COR-L47 (cell line): ENCODE measurements at places on chromosomes 6 and 20.

GRCh38 chr6:28443112-28443773 is at the start of gene ZSCAN23:
Gene ZSCAN23 (minus strand): TSS chr6:28443491. CDS start chr6:28436266, 7,225 bp downstream.
- peak; percentile 90 for DNase-seq

- DNase-seq: no peak
Observed at GRCh38 chr20:4160761-4161305, 145.5 kb upstream of the RNF24 start.

GRCh38 chr6:166850677-166851076 is 105.7 kb downstream of the RNASET2 start:
- no peak for DNase-seq

DNA sequence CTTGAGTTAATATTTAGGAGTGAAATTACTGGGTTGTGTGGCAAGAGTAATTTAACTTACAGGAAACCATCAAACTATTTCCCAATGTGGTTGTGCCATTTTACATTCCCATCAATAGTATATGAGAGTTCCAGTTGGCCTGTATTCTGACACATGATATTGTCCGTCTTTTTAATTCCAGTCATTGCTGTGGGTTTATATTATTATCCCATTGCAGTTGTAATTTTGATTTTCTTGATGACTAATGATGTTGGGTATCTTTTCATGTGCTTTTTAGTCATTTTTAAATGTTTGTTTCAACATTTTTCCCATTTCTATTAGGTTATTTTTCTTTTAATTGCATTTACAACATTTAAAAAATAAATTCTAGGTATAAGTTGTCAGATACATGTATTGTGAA is 614.0 kb downstream of the UTRN start:
- DNase-seq: no peak

GRCh38 chr20:21702553-21703470 is 2.7 kb upstream of the PAX1 start:
- DNase-seq: peak; percentile 77

DNA sequence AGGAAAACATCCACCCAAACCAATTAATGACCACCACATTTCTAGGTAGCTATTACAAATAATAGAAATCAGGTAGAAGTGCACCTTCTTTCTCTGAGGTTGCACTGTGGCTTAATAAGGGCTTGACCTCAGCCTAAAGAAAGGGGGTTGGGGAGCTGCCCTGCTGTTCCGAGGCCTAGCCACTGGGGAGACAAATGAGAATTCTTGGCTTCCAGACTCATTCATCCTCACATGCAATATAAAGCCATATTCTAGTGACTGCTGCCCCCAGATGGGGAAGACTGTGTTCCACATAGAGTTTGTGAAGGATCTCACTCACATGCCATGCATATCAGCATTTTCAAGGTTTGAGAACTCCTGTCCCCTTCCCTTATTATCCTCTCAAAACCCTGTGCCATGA is 22.9 kb downstream of the SAYSD1 start:
- peak; percentile 48 for DNase-seq

- DNase-seq: no peak
Observed at GRCh38 chr20:61719691-61720347, 345.9 kb downstream of the TAF4 start.

DNA sequence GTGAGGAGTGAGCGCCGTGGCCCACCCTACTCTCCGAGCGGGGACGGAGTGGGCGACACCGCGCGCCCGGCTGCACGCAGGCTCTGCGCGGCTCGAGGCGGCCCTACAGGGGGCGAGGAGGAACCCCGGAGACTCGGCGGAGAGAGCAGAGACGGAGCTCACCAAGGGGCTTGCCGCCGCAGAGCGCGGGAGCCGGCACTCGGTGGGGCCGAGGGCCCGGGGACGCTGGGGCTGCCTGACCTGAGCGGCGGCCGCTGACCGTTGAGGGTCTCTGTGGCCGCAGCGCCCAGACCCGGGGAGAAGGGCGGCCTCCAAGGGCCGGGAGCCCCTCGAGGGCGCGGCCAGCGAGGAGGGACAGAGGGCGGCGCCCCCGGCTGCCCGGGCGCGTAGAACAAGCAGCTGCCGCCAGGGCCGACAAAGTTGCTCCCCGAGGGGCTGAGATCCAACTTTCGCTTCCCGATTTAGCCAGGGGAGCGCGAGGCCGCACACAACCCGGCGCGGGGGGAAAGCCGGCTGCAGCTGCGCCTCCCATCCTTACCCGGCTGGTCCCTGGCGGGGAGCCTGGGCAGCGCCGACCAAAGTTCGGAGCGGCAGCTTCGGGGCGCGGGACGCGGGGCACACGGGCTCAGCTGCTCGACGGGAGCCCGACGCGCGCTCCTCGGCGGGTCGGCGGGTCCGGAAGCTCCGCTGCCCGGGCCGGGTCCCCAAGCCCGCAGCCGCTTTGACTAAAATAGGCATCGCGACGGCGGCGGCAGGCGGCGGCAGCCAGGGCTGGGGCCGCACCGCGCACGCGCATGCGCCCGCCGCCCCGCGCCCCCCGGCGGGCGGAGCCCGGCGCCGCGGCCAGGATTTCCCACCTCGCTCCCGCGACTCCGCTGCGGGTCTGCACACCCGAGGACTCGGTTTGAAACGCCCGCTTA is 43.1 kb downstream of the POPDC3 start:
- DNase-seq: peak; percentile 48
